ENCODE measurements at places on chromosomes 7 and 10.

DNA sequence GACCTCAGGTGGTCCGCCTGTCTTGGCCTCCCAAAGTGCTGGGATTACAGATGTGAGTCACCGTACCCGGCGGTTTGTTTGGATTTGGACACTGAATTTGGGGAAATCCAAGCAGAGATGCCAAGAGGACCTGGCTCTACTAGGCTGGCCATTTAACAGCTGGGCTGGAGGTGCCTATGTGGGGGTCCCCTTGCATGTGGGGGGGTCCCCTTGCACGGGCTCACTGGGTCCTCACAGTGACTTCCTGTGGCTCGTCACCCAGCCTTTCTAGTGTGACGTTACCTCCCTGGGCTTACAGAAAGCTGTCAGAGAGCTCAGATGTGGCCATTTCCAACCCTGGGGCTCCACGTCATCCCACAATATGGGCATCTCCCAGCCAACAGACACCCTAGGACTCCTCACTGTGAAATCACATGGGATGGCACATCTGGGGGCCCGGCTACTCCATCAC lies 49.3 kb upstream of the GNA12 start:
- no peak for DNase-seq

DNA sequence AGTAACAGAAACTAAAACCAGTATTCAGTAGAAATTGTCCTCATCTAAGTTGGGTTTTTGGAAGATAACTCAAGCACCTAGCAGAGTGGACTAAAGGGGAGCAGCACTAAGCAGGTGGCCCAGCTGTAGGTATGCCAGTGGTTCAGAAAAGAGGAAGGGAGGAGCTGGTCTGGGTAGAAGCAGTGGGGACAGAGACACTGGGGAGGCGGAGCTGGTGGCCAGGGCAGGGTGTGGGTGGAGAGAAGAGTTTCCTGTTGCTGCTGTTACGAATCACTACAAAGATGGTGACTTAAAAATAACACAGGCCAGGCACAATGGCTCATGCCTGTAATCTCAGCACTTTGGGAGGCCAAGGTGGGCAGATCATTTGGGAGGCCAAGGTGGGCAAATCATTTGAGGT lies 136.2 kb downstream of the WDR11 start:
- DNase-seq: no peak

DNA sequence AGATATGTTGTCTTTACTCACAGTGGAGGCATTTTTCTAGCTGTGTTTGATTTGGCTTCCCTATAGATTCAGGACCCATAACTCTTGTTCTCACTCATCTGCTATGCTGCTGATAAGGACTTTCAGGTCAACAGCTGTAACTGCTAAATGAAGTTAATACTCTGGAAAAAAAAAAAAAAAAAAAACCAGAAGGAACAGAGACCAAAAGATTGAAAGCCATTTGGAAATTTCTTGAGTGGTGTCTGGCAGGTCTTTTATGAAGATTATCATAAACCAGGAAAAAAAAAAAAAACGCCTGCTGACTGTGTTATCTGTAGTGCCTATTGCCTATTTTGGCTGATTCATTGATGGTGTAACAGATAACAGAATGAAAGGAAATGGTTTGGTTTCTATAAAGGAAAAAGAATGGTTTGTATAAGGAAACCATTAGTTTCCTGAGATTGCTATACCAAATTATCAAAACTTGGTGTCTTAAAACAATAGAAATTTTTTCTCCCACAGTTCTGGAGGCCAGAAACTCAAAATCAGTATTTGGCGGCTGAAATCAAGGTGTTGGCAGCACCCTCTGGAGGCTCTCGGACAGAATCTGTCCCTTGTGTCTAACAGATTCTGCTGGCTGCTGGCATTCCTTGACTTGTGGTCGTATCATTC lies 60.5 kb upstream of the BET1 start:
- no peak for DNase-seq

DNA sequence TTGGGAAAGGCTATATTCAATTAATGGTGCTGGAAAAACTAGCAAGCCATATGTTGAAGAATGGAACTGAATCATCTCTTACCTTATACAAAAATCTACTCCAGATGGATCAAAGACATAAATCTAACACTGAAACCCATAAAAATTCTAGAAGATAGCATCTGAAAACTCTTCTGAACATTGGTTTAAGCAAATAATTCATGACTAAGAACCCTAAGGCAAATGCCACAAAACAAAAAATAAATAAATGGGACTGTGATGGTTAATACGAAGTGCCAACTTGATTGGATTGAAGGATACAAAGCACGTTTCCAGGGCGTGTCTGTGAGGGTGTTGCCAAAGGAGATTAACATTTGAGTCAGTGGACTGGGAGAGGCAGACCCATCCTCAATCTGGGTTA lies 1130.0 kb downstream of the DNAJB9 start:
- no peak for DNase-seq

GRCh38 chr10:131803860-131804425 lies 96.9 kb upstream of the PPP2R2D start:
- DNase-seq: no peak

GRCh38 chr7:114531326-114531725 lies 116.7 kb downstream of the FOXP2 start:
- no peak for DNase-seq

- DNase-seq: no peak
Measured at GRCh38 chr7:139132887-139133286, 23.4 kb upstream of the ZC3HAV1 start.

- no peak for DNase-seq
Measured at GRCh38 chr7:38632411-38632810, 1.2 kb upstream of the AMPH start.

DNA sequence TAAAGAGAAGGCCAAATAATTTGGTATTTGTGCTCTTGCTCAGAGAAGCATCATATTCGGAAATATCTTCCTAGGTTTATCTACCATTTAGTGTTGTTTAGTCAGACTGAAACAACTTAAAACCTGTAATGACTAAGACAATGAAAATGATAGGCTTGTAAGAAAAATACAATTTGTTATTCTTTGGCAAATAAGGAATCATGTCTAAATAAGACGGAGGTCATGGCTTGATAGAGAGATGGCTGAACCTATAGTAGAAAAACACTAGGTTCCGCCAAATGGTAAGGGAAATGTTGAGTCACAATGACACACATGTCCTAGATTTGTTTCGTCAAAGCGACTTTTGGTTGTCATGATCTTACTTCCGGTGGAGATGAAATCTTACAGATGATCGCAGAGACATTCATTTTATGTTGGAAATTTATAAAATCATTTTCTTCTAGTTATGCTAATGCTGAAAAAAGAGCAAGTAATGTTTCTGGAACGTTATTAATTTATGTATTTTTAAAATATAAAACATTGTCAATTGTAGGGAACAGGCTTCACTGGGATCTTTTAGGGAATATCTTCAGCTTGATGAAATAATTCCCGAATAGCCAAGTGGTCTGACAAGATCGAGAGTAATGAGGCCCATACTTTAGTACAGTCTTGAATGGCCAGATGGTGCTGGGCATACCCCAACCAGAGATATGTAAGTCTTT lies 1.0 kb downstream of the SRGN start:
- no peak for DNase-seq

- DNase-seq: no peak
Measured at GRCh38 chr7:35694161-35694783, 663 bp downstream of the HERPUD2 start.

DNA sequence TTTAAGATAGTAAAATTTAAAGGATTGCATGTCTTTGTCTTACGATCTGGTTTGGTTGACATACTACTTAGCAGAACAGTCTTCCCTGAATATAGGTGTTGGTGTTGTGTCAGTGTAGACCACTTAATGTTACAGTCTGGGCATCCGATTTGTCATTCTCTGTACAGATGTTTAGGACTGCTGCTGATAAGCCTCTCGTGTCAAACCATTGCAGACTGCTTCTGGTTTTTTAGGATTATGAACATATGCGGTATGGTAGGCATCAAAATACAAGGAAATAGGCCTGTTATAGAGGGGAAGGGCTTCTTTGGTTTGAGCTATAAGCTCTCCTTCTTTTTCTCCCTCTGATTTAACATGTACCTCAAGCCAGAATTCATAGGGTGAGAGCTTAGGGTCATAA lies 7.4 kb downstream of the CYP3A43 start:
- DNase-seq: no peak

DNA sequence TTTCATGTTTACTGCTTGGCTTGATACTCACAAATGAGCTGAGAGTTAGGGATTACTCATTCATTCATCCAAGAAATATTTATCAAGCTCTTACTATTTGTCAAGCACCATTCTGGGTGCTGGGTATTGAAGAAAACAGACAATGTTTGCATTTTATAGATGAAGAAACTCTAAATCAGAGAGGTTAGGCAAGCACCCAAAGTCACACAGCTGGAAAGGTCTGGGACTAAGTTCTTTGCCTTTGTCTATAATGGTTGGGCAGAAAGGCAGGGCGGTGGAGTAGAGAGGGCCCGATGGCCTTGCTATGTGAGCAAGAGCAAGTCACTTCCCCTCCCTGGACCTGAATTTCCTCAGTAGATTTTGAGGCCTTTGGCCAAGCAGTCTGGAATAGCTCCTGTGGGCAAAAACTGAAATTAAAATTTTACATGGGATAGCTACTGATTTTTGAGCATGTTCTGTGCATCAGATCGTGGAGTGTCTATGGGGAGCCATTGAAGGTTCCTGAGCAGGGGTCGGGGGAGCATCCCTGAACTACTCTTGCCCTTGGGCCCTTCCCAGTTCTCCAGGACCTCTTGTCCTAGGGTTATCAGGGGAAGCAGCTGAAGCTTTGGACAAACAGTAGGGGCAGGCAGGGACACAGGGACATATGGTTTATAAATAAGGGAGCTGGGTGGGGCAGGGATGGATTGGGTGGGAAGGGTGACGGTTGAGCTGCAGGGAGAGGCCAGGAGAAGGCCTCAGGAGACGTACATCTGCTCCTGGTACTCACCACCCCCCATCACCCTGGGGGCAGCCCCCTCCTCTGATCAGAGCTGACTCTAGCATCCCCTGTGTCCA lies 23.3 kb downstream of the AQP1 start:
- DNase-seq: no peak

GRCh38 chr10:129033790-129034272 lies 433.2 kb upstream of the MGMT start:
- DNase-seq: no peak

DNA sequence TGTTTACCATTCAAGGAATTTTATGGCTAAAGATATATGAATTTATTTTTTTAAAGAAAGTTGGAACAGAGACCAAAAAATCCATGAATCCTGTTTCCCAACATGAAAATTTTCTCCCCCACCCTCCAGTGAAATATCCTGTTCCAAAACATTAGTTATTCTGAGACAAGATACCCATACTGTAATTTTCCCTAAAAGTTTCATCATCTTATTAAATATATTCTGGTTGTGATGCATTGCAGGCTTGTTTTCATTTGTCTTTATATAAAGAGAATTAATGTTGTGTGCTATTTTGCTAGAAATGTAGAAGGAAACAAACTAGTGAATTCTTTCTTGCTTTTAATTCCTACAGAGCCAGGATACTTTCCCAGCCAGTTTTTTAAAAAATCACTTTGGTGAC lies 106.6 kb downstream of the EXOC4 start:
- no peak for DNase-seq

DNA sequence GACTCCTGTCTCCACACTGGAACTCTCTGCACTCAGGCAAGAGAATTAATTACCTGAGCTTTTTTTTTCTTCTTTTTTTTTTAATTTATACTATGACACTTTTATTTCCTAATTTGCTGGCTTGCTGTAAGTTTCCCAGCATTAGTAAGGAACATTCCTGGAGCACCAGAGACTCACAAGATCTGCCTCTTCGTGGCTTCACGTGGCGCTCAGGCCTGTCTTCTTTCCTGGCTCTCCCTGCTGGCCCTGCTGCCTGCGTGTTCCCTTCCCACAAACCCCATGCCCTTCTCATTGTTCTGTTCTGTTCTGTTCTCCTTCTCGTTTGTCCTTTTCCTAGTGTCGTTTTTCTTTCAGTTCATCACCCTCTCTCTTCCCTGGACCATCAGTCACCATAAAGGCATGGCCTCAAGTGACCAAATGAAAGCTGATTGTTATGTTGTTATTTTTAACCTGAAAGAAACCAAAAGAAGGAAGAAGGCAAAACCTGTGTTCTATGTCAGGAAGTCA lies 591.6 kb upstream of the PFKP start:
- no peak for DNase-seq

GRCh38 chr7:148585399-148585798 lies 5.2 kb upstream of the C7orf33 start:
- no peak for DNase-seq

DNA sequence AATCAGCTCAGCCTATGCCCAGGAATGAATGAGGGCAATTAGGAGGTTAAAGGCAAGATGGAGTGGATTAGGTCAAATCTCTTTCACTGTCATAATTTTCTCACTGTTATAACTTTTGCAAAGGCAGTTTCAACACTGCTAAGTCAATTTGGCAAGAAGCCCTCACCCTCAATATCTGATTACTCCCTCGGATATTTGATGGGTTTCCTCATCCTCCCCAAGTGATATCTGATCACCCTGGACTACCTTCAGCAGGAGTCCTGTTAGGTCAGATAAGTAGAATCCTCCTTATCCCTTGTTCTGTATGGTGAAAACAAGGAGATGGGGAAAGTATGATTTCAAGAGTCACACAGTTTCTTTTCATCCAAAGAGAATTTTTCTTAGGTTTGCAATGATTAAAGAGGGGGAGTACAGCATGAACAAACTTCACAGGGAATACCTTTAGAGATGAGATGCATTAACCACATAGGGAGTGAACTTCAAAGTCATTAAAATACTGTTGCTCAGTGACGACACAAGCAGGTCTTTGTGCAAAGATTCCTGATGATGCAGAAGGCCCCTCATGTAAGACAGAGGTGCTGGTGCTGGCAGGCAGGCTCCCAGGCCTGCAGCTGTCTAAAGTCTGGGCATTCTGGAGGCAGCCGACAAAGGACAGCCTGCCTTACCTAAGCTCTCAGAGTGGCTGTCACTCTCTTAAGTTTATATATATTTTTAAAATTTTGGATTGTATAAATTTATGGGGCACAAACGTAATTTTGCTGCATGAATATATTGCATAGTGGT lies 75.4 kb upstream of the POM121L12 start:
- no peak for DNase-seq

- no peak for DNase-seq
Measured at GRCh38 chr7:38677981-38678697, 47.0 kb upstream of the AMPH start.

- DNase-seq: no peak
Measured at GRCh38 chr7:77710067-77710466, 13.8 kb downstream of the RSBN1L start.

GRCh38 chr7:27953361-27953760 lies 213.4 kb downstream of the TAX1BP1 start:
- DNase-seq: no peak

GRCh38 chr7:646487-646886 lies 80.0 kb upstream of the DNAAF5 start:
- no peak for DNase-seq

DNA sequence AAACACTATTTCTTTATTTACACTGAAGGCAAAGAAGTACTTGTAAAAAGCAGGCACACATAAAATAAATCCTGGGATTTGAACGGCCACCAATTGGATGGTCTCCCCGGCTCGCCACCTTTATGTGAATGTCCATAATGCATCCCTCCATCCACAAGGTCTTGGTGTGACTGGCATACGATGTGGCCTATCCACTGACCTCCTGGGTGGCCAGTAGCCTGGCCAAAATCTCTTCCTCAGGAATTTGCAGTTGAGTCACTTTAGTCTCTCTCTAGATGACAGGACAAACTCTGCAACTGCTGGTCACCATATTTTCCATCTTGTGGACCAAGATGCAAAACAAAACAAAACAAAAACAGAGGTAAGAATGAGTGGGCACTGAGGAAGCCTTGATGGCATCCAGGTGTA lies 39.1 kb downstream of the CDK1 start:
- no peak for DNase-seq

Data from stimulated activated CD8-positive, alpha-beta memory T cell treated with anti-CD3 and anti-CD28 coated beads, Interleukin-15, amount 100 ng/mL, for 24 hours (primary cell).